ENCODE measurements at places on chromosomes 13 and 19.

- no peak for DNase-seq
Measured at GRCh38 chr19:49366110-49366509, 2.4 kb downstream of the DKKL1 start.

- DNase-seq = no peak
Measured at GRCh38 chr19:49773663-49774350, 7.0 kb downstream of the AP2A1 start.

DNA sequence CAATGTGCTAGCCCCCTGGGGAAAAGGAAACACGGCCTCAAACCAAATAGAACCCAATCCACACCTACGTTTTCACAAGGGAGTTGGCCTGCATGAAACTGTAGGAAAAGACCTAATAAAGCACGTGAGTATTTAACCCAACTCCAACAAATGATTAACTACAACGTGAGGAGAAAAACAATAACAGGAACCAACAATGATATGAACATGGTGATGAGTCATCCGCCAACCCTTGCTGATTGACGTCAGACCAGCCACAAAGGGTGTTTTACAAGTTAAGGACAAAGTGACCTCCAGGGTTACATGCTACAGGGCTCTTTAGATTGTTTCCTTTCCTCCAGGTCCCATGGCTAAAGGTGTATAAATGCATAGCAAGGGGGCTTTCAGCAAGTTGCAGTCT, 460.5 kb downstream of the COG6 start:
- no peak for DNase-seq

DNA sequence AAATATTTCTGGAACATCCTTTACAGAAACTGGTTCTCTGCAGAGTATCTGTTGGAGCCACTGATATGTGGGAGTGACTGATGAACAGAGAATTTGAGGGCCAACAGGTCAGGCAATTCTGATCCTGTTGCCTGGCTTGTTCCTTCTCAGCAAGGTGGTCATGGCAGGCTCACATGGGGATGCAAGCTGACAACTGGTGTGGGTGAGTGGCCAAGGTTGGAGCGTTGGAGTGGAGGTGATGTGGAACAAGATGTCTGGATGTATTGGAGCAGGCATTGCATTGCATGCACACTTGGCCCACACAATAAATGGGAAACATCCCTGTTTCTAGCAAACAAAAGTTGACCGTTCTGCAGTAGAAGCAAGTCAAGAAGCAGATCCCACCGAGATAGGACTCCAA, 380.7 kb downstream of the ZNF536 start:
- no peak for DNase-seq

- DNase-seq = peak; percentile 4
Measured at GRCh38 chr13:39616087-39616694, 13.2 kb upstream of the LHFPL6 start.

- DNase-seq = no peak
Measured at GRCh38 chr19:43811837-43812236, 9.6 kb upstream of the LYPD5 start.

GRCh38 chr13:113652404-113653263, 5.4 kb downstream of the ATP4B start:
- DNase-seq = no peak

- DNase-seq = no peak
Measured at GRCh38 chr19:20067943-20068342, 9.9 kb upstream of the ZNF90 start.

DNA sequence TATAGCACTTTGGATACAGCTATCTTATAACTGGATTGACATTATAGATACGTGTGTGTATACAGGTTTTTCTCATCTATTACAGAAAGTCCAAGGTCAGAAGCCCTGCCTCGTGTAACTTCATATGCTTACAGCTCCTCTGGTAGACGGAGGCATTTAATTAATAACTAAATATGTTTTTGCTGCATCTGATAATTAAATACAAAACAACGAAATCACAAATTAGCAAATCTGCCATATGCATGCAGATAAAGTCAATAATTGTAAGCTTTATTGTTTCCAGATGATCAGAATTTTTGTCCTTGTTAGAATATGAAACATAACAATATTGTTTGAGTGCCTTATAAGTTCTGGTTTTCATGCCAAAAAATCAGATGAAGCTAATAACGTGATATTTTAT, 717.7 kb downstream of the LIG4 start:
- DNase-seq = no peak

DNA sequence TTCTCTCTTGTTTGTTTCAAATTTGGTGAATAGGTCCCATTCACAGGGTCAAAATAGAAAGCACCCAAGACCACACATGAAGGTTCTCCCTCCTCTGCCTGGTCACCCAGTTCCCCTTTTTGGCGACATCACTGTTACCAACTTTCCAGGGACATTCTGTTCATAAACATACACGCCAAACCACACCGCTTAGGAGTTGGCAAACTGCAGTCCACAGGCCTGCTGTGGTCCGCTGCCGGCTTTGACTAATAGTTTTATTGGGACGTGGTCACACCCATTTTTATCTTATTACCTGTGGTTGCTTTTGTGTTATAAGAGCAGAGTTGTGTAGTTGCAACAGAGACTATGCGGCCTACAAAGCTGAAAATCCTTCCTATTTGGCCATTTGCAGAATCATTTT, 24.2 kb downstream of the UHRF1 start:
- DNase-seq = no peak

GRCh38 chr13:21616205-21616866, 12.4 kb upstream of the MICU2 start:
- DNase-seq = no peak

DNA sequence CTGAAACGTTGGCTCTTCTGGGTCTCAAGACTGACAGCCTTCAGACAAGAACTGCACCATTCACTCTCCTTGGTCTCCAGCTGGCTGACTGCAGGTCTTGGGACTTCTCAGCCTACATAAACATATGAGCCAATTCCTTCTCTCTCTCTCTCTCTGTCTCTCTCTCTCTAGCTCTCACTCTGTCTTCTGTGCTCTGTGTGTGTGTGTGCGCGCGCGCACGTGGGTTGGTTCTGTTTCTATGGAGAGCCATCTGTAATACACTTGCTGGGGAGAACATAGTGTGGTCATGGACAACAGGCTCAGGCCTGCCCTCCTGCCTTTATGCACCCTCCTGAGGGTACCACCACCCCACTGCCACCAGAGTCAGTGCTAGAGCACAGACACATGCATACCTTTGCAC, 13.7 kb upstream of the SERPINE3 start:
- DNase-seq = no peak

DNA sequence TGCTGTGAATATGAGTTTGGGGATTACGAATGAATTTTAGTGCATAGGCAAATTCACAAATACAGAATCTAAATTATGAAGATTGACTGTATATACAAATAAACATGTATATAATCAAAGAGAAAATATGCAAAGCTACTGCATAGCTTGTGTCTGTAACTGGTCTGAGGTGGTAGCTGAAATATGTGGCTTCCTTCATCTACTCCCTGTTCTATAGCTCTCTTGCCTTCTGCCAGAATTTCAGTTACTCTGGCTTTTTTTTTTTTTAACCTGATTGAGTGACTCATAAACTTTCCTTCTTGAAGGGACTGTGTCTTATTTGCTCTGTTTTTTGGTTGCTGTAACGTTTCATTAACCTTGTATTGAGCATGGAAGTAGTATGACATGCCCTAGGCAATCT, 26.6 kb downstream of the DNAJC3 start:
- no peak for DNase-seq

GRCh38 chr19:55116232-55116858, 1.1 kb downstream of the PPP1R12C start:
- DNase-seq = peak; percentile 50

DNA sequence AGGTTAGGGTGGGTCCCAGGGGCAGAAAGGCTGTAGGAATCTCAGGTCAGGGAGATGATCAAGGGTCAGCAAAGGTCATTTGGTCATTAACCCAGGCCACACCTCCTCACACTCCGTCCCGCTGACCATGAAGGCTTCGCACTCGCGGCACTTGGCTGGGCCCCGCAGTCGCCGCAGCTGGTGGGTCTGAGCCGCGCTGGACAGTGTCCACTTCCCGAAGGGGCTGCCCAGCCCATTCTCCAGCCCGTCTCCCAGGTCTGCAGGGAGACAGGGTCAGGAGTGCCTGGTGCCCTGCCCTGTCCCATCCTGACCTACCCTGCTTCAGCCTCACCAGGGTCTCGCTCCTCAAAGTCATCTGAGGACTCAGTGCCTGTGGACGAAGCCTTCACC, 7.3 kb upstream of the LPAR2 start:
- no peak for DNase-seq

DNA sequence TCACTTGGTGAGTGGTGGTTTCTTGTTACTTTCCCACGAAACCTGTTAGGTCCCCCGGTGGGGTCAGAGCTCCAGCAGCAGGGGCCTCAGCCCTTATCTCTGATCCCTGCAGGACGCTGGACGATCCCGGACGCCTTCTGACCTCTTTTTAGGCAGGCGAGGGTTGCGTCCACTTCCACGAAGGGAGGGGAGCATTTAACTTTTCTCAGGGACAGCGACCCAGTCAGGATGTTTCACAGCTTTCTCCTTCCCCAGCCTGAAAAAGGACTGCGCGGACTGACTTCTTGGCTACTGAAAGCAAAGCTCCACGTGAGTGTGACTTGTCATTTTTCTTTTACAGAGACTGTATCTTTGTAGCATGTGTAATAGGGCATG, 692 bp downstream of the ZNF234 start:
- no peak for DNase-seq

GRCh38 chr19:52219611-52220010, 29.8 kb downstream of the PPP2R1A start:
- no peak for DNase-seq

- no peak for DNase-seq
Measured at GRCh38 chr13:110509971-110510786, 51.3 kb downstream of the RAB20 start.

DNA sequence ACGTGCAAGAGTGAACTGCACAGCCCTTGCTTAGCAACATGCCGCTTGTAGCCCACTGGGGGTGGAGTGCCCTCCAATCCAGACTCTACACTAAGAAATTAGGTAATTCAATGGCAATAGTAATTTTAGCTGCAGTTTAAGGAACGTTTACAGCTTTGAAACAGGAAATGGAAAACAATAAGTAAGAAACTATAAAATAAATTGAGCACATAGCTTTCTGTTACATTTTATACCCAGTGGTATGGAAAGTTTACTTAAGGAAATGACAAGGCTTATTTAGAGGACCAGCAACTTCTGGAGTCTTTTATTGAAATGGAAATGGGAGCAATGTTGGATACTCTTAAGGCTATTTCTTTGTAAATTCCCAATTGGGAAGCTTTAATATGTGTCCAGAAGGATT, 373.2 kb downstream of the KCNRG start:
- DNase-seq = no peak

DNA sequence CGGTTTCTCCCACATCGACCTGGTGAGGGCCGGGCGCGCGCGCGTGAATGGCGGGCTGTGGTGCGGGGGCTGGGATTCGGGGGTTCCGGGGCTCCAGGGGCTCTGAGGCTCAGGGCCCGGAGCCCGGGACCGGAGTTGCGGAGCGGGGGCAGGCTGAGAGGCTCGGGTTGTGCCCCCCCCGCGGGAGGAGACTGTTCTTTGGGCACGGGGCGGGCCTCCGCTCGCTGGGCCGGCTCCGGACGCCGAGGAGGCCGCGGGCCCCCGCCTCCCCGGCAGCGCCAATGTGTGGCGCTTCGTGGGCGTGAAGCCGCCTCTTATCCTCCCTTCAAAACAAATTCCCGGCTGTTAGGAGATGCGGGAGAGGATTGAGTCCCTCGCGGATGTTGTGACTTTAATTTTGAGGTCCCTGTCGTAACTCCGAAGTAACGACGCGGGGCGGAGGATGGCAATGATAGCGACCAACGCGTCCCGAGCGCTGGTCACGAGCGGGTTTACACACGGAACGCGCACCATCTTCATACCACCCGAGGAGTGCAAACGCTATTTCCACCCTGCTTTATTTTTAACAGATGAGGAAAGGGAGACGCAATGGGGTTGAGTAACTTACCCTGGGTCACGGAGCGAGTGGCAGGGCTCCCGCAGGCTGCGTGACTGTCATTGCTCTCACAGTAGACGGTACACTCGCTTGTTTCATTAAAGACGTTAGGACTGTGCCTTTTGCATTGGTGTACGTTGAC, 536 bp downstream of the UBA2 start:
- no peak for DNase-seq
